ENCODE measurements at places on chromosomes 7 and 10.
A peak's percentile ranks its signal among the peaks of the same experiment; 100 is the strongest.

GRCh38 chr7:121163699-121164098, 165.1 kb upstream of the WNT16 start:
- DNase-seq, result no peak
- no peaks in the 10 kb centered on the region for H3K4me1 ChIP-seq
- no peak overlapping the region for H3K4me3 ChIP-seq
- H3K27ac ChIP-seq, result no peak overlapping the region
- H3K27me3 ChIP-seq, result no peaks in the 10 kb centered on the region

DNA sequence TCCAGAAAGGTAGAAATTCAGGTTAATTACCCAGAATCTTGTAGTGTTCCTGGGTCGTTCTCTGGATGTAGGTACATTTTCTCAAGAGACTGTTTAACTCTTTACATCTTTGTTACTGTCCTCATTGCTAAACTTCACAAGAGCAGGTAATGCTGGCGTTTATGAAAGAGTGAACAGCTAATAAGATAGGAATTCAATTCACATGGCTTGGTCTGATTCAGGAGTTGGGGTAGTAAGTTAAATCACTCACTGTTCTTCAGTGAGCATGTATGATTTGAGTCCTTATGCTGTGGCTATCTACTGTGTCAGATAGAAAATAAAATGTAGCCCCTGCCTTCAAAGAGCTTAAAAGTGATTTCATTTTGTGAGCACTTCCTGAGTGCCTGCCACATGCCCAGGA, 480.0 kb downstream of the LRMDA start:
- no peak for DNase-seq
- H3K4me1 ChIP-seq, result no peaks in the 10 kb centered on the region
- H3K4me3 ChIP-seq, result no peak overlapping the region
- H3K27ac ChIP-seq, result no peak overlapping the region

- DNase-seq, result no peak
- H3K4me1 ChIP-seq, result no peaks in the 10 kb centered on the region
- no peaks in the 10 kb centered on the region for H3K27me3 ChIP-seq
- H3K36me3 ChIP-seq, result no peaks in the 10 kb centered on the region
- H3K27ac ChIP-seq, result no peak overlapping the region
Observed at GRCh38 chr7:38424750-38425463, 151.5 kb upstream of the TARP start.

- no peaks in the 10 kb centered on the region for H3K27me3 ChIP-seq
- no peak for DNase-seq
- no peak overlapping the region for H3K4me3 ChIP-seq
- no peaks in the 10 kb centered on the region for H3K36me3 ChIP-seq
- H3K4me1 ChIP-seq, result no peaks in the 10 kb centered on the region
Observed at GRCh38 chr7:28130277-28130676, 50.3 kb downstream of the JAZF1 start.

- H3K27me3 ChIP-seq, result no peaks in the 10 kb centered on the region
- H3K4me1 ChIP-seq, result no peaks in the 10 kb centered on the region
- H3K36me3 ChIP-seq, result no peaks in the 10 kb centered on the region
- DNase-seq, result no peak
- H3K27ac ChIP-seq, result no peak overlapping the region
Observed at GRCh38 chr7:91326516-91327199, 62.4 kb downstream of the FZD1 start.

GRCh38 chr7:157714166-157715070, 377.6 kb downstream of the DNAJB6 start:
- no peak overlapping the region for H3K4me3 ChIP-seq
- H3K27ac ChIP-seq, result no peak overlapping the region
- H3K27me3 ChIP-seq, result no peaks in the 10 kb centered on the region
- H3K4me1 ChIP-seq, result no peaks in the 10 kb centered on the region
- DNase-seq, result peak; percentile 26

- no peaks in the 10 kb centered on the region for H3K27me3 ChIP-seq
- DNase-seq, result no peak
- no peaks in the 10 kb centered on the region for H3K4me1 ChIP-seq
Observed at GRCh38 chr7:157650131-157650631, 313.4 kb downstream of the DNAJB6 start.

DNA sequence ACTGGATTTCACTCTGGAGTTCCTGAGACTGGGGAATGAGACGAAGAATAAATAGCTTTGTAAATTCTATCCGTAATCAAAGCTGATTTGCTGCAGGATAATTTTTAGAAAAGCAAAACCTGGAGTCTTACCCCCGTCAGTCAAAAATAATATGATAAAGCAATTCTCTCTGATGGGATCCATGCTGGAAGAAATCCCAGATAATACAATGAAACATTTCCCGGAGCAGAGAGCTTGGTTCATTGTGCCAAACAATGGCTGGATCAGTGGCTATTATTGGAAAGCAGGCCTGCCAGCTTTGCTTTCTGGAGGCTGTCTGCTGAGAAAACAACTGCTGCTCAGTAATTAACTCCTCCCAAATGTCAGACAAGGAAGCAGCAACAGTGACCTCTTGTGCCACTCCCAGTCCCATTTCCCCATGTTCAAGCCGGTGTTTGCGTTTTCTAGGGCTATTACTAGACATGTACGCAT, 609.4 kb upstream of the PCDH15 start:
- no peak overlapping the region for H3K4me3 ChIP-seq
- no peak for DNase-seq
- H3K4me1 ChIP-seq, result no peaks in the 10 kb centered on the region
- no peaks in the 10 kb centered on the region for H3K27me3 ChIP-seq
- no peak overlapping the region for H3K27ac ChIP-seq

- no peak overlapping the region for H3K4me3 ChIP-seq
- no peaks in the 10 kb centered on the region for H3K27me3 ChIP-seq
- H3K27ac ChIP-seq, result no peak overlapping the region
- no peak for DNase-seq
Observed at GRCh38 chr10:4191354-4191753, 406.3 kb upstream of the KLF6 start.

- no peaks in the 10 kb centered on the region for H3K36me3 ChIP-seq
- H3K4me3 ChIP-seq, result no peak overlapping the region
- DNase-seq, result no peak
- H3K4me1 ChIP-seq, result peaks cover 8% of the 10 kb centered on the region
- no peak overlapping the region for H3K27ac ChIP-seq
Observed at GRCh38 chr7:131016230-131016629, 282.2 kb upstream of the KLF14 start.

GRCh38 chr10:63260860-63261251, 127.7 kb downstream of the NRBF2 start:
- no peak overlapping the region for H3K4me3 ChIP-seq
- H3K27ac ChIP-seq, result no peak overlapping the region
- H3K36me3 ChIP-seq, result no peaks in the 10 kb centered on the region
- H3K4me1 ChIP-seq, result peaks cover 71% of the 10 kb centered on the region
- H3K27me3 ChIP-seq, result no peaks in the 10 kb centered on the region

DNA sequence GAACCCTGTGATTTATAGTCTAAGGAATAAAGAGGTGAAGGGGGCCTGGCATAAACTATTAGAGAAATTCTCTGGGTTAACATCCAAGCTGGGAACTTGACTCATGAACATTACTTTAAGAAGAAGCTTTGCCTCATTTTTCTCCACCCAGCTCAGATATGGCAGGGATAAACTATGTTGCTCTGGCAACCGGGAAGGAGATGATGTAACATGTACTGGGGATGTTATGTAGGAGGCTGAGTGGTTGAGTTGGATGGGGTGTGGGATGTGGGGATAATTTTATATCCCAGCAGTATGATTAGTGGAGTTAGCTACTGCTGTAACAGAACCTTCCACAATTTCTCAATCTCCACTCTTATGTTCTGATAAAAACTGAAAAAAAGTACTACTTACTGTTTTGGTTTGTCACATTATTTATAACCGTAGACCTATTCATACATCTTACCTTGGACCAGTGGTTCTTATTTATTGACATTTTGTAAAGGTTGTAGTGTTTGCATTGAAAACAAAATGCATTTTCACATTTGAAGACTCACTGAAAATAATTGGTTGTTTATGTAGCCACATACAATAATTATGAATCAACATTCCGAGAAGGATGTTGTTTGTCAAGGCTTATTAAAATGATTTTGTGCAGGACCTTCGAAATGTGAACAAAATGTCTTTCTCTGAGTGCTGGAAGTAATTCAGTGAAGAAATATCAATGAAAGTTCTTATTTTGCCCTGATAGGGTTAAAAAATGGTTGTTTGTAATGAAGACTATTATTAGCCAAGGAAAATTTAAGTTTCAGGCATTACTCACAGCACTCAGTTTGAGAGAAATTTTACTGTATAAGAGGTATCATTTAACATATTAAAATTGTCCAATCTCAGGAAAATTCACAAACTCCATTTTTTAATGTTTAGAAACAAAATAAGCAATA, 1.3 kb downstream of the OR2F2 start:
- no peak for DNase-seq
- H3K27me3 ChIP-seq, result no peaks in the 10 kb centered on the region
- no peaks in the 10 kb centered on the region for H3K36me3 ChIP-seq
- H3K4me1 ChIP-seq, result no peaks in the 10 kb centered on the region
- H3K4me3 ChIP-seq, result no peak overlapping the region
- no peak overlapping the region for H3K27ac ChIP-seq

- H3K27ac ChIP-seq, result no peak overlapping the region
- no peaks in the 10 kb centered on the region for H3K27me3 ChIP-seq
- no peak for DNase-seq
- H3K4me1 ChIP-seq, result peaks cover 11% of the 10 kb centered on the region
- H3K4me3 ChIP-seq, result no peak overlapping the region
Observed at GRCh38 chr7:55576753-55577152, 4.5 kb upstream of the VOPP1 start.

DNA sequence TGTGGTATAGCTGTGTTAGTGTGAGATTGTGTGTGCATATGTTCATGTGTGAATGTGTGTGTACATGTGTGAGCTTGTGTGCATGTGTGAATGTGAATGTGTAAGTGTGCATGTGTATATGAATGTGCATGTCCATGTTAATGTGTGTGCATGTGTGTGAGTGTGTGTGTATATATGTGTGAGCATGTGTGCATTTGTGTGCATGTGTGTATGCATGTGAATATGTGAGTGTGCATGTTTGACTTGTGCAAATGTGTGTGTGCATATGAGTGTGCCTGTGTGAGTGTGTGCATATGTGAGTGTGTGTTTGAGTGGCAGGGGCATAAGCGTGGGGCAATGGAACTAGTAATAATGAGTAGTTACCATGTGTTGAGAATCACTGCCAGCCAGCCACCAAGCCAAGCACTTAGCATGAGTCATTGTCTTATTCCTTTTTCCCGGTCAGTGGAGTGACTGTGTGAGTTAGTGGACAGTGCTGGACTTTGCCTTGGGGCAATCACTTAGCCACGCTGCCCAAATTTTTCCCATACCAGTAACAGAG, 46.3 kb upstream of the SHH start:
- H3K27me3 ChIP-seq, result no peaks in the 10 kb centered on the region
- H3K27ac ChIP-seq, result no peak overlapping the region
- peaks cover 11% of the 10 kb centered on the region for H3K4me1 ChIP-seq
- H3K36me3 ChIP-seq, result no peaks in the 10 kb centered on the region
- no peak for DNase-seq
- no peak overlapping the region for H3K4me3 ChIP-seq

- H3K27me3 ChIP-seq, result no peaks in the 10 kb centered on the region
- H3K4me3 ChIP-seq, result no peak overlapping the region
- DNase-seq, result no peak
- no peaks in the 10 kb centered on the region for H3K36me3 ChIP-seq
- H3K4me1 ChIP-seq, result peaks cover 13% of the 10 kb centered on the region
- H3K27ac ChIP-seq, result peak overlapping the region; percentile 80
Observed at GRCh38 chr10:62636825-62637248, 167.7 kb upstream of the ADO start.

- H3K36me3 ChIP-seq, result no peaks in the 10 kb centered on the region
- H3K4me3 ChIP-seq, result no peak overlapping the region
- no peaks in the 10 kb centered on the region for H3K27me3 ChIP-seq
- H3K27ac ChIP-seq, result no peak overlapping the region
- DNase-seq, result no peak
Observed at GRCh38 chr10:86090807-86091206, 275.8 kb downstream of the GRID1 start.

GRCh38 chr7:47400001-47400400, 181.9 kb downstream of the TNS3 start:
- H3K27me3 ChIP-seq, result no peaks in the 10 kb centered on the region
- H3K27ac ChIP-seq, result no peak overlapping the region
- H3K36me3 ChIP-seq, result no peaks in the 10 kb centered on the region
- no peak for DNase-seq

- H3K27me3 ChIP-seq, result no peaks in the 10 kb centered on the region
- no peaks in the 10 kb centered on the region for H3K4me1 ChIP-seq
- no peak overlapping the region for H3K27ac ChIP-seq
- DNase-seq, result no peak
- no peak overlapping the region for H3K4me3 ChIP-seq
- H3K36me3 ChIP-seq, result no peaks in the 10 kb centered on the region
Observed at GRCh38 chr10:3215153-3215775, 42.7 kb upstream of the PITRM1 start.

- H3K27ac ChIP-seq, result no peak overlapping the region
- no peaks in the 10 kb centered on the region for H3K27me3 ChIP-seq
- H3K4me1 ChIP-seq, result no peaks in the 10 kb centered on the region
- H3K4me3 ChIP-seq, result no peak overlapping the region
- no peaks in the 10 kb centered on the region for H3K36me3 ChIP-seq
Observed at GRCh38 chr7:79494046-79494445, 40.6 kb upstream of the MAGI2 start.

DNA sequence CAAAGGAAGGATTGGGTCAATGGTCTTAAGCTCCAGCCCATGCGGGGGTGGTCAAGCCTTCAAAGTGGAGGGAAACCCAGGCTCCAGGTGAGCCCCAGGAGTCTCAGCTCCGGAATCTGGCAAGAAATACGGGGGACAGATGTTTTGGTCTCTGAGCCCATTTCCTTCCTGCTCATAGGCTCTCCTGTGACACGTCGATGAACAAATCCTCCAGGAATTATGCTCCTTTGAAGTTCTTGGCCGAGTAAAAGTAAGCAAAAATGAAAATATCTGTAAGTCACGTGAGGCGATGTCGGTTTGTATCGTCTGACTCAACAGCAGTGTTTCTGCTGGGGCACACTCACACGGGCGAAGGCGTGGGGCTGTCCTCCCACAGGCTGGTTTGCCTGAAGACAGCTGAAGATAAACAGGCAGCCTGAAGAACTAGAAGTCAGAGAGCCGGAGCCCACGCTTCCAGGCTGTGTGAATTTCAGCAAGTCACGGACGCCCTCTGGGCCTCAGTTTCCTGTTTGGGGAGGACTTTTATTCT, 52.6 kb upstream of the SMNDC1 start:
- H3K27ac ChIP-seq, result peak overlapping the region; percentile 69
- peak overlapping the region; percentile 1 for H3K4me3 ChIP-seq
- H3K4me1 ChIP-seq, result peaks cover 23% of the 10 kb centered on the region
- peak; percentile 68 for DNase-seq
- H3K27me3 ChIP-seq, result no peaks in the 10 kb centered on the region

DNA sequence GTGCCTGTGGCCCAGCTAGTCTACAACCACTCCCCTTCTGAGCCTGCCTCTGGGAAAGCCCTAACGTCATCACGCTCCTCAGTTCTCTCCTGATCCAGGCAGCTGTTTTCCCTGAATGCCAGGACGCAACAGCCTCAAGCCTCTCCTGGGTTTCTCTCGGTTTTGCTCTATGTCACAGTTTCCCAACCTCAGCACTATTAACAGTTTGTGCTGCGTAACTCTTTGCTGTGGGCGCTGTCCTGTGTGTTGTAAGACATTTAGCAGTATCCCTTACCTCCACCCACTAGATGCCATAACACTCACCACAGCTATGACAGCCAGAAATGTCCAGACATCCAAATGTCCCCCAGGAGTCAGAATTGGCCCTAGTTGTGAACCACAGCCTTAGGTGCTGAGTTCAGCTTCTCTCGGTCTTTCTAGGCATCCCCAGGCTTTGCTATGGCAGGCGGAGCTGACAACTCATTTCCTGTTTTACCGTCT, 226.3 kb upstream of the NPVF start:
- peak; percentile 47 for DNase-seq
- peak overlapping the region; percentile 22 for H3K27ac ChIP-seq
- H3K4me1 ChIP-seq, result no peaks in the 10 kb centered on the region
- no peaks in the 10 kb centered on the region for H3K36me3 ChIP-seq
- H3K4me3 ChIP-seq, result no peak overlapping the region
